Transverse colon (tissue), 4 donors: ENCODE measurements at places on chromosomes 3 and 15.

DNA sequence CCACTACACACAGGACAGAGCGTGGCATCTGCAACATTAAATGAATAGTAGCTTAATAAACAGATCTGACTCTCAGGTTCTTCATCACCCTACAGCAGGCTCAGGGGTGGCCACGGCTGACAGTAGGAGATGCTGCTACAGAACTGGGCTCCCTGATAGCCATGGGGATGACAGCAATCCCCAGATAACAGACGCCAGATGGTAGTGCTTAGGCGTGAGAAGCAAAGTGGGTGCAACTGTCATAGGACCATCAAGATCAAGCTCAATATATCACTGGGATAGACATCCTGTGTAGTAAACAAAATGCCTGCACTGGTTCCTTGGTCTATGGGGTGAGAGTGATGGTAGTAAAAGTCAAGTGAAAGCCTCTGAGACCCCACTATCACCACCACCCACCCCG lies 2.6 kb upstream of the TPRA1 start:
- DNase-seq: no peak

- no peak for DNase-seq
Measured at GRCh38 chr3:154753101-154753500, 323.1 kb upstream of the GPR149 start.

GRCh38 chr3:30502051-30502741 lies 104.2 kb upstream of the TGFBR2 start:
- no peak for DNase-seq

- no peak for DNase-seq
Measured at GRCh38 chr15:32674681-32675080, 33.2 kb downstream of the SCG5 start.

DNA sequence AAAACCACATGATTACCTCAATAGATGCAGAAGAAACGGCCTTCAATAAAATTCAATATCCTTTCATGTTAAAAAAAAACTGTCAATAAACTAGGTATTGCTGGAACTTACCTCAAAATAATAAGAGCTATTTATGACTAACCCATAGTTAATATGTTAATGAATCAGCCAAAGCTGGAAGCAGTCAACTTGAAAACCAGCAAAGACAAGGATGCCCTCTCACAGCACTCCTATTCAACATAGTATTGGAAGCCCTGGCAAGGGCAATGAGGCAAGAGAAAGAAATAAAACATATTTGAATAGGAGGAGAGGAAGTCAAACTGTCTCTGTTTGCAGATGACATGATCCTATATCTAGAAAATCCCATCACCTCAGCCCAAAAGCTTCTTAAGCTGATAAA lies 456.1 kb downstream of the OCA2 start:
- DNase-seq: no peak
